ENCODE measurements at places on chromosomes 16 and 17.

DNA sequence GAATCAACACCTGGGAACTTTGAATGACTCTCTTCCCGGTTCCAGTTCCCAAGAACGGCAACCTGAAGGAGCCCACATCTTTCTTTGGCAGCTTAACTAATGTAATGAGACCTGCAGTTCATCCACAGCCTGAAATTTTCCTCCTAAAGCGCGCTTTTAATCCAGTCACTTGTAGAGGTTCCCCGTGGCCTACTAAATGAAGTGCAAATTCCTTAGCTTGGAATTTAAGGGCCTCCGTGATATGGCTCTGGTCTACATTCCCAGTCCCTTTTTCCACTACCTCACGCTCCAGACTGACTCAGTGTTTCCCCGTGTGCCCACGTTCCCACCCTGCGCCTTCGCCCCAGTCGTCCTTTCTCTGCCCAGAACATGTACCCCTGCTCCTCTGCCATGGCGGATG is 27.2 kb downstream of the FZD2 start:
- DNase-seq, result no peak

DNA sequence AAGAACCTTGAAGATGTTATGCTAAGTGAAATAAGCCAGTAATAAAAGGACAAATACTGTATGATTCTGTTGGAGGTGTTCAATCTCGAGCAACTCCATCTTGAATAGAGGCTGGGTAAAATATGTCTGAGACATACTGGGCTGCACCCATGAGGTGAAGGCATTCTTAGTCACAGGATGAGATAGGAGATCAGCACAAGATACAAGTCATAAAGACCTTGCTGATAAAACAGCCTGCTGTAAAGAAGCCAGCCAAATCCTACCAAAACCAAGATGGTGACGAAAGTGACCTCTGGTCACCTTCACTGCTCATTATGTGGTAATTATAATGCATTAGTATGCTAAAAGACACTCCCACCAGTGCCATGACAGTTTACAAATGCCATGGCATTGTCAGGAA is 98.1 kb downstream of the RGS9 start:
- no peak for DNase-seq

DNA sequence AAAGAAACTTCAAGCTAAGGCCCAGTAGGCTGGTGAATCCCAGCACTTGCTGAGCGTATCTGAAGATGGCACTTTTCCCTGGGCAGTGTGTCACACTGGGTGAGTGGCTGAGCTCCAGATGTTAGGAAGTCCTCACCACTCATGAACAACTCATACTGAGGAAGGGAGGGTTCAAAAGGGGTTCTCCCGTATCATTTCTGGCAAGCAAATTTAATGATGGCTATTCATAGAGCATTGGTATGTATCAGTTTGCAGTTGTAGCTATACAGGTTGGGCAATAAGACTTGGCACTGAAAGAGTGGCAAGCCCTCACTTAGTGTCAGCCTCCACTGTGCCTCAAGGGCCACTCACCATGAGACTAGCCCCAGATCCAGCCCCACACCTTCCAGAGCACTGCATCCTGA is 10.7 kb downstream of the GFOD2 start:
- DNase-seq, result no peak

DNA sequence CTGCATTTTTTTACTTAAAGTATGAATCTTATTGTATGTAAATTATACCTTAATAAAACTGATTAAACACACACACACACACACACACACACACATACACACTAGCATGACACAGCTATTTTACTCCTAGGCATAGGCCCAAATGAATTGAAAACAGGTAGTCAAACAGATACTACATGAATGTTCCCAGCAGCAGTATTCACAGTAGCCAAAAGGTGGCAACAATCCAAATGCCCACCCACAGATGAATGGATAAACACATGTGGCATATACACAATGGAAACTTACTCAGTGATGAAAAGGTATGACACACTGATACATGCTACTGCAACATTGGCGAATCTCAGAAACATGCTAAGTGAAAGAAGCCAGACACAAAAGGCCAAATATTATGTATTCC is 223.5 kb downstream of the CYB561 start:
- DNase-seq, result no peak

DNA sequence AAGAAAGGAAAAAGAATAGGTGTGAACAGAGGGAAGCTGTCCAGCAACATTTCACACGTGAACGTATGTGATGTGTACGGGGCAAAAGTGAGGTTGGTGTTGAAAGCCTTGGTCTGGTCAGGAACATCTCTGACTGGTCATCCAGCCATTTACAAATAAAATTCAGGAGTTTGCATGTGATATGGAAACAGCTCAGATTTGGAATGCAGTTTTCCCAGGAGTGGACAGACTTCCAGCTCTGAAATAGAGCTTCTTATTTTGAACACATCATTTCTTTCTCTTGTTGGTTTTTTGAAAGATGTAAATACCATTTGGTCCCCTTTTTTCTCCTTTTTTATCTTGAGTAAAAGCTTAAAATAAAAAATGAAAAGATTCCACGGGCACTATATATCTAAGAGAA is 566.2 kb upstream of the ZFHX3 start:
- DNase-seq, result no peak

DNA sequence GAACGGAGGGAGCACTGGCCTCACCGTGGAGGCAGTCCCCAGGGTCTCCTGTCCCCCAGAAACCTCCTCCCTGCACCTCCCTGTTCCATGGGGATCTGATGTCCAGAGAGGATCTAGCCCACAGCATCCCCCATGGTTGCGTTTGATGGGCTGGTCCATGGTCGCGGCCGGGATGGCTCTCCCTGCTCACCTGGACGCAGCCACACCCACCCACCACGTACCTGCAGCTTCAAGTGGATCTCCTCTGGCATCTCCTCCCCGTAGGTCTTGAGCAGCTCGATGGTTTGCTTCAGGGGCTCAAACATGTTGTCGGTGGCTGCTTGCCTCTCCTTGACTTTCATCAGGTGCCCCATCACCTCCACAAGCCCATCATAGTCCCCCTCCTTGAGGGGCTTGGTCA is 47.9 kb downstream of the DNAH17 start:
- no peak for DNase-seq

GRCh38 chr16:25841761-25842160 is 150.0 kb downstream of the HS3ST4 start:
- no peak for DNase-seq

- no peak for DNase-seq
Measured at GRCh38 chr17:48722201-48722907, at the start of gene PRAC1. TSS of gene PRAC1 (minus strand) at chr17:48722518. CDS start at chr17:48722392, 126 bp downstream.

- no peak for DNase-seq
Measured at GRCh38 chr16:19520861-19521331, 1.0 kb downstream of the GDE1 start.

DNA sequence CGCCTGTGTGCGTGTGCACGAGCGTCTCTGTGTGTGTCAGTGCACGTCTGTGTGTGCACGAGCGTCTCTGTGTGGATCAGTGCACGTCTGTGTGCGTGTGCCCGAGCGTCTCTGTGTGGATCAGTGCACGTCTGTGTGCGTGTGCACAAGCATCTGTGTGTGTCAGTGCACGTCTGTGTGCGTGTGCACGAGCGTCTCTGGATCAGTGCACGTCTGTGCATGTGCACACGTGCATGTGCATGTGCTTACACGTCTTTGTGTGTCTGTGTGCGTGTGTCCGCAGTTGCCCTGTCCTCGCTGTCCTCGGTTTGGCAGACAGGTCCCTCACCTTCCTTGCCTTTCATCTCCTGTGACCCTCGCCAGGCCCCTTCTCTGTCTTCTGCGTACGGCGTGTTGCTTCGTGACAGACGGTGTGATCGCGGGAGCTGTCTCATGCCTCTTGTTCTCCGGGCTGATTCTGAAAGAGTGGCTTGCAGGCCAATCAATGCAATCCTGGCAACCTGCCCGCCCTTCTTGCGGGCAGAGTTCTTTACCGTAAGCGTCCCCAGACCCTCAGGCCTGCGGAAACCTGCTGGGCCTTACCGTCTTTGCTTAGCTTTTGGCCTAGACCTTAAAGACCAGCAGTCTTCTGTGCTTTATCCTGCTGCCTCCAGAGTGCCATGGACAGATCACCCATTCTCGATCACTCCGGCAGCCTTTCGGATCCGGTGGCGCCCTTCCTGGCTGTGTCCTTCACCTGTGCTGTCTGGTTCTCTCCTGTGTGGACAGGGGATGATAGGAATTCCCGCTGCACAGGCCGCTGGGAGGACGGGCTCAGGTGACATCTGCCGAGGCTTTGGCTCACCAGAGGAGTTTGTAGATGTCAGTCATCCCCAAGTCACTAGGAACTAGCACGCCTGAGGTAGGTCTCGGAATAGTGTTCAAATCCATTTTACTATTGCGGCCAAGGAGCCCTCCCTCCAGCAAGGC is 18.5 kb downstream of the MLYCD start:
- no peak for DNase-seq

GRCh38 chr17:72745241-72745640 is 347.2 kb downstream of the SLC39A11 start:
- DNase-seq, result no peak

DNA sequence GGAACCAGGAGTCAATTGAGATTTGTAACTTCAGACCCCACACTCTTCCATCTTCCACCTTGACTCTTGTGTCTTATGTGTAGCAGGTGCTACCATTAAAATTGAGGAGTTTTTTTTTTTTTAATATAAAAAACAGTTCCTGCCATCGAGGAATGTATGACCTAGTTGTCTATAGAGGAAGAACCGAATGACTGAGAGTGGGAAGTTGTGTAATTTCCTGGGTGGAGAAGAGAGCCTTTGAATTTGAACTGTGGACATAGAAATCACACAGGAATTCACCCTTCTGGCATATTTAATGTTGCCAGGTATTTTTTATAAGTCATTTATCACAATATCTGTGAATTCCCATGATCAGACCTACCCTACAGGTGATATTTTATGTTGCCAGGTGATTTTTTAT is 22.0 kb downstream of the SP2 start:
- DNase-seq, result no peak

DNA sequence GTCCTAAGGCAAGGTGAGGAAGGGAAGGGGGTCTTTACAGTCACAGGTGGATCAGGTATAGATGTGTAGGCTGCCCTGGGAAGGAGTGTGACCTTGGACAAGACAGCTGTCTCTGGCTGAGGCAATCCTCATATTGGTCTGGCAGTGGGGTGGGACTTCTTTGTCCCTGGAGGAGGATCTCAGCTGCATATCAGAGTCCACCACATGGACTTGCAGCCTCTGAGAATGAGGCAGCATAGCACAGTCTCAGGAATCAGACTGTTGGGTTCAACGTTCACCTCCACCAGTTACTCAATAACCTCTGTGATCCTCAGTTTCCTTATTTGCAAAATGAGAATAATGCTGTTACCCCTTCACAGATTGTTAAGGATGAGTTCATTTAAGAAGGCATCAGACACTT is 33.4 kb downstream of the ACSM2A start:
- no peak for DNase-seq

- no peak for DNase-seq
Measured at GRCh38 chr17:79255926-79256585, 181.4 kb downstream of the ENGASE start.

- peak; percentile 20 for DNase-seq
Measured at GRCh38 chr17:68057531-68057952, 22.0 kb downstream of the KPNA2 start.

DNA sequence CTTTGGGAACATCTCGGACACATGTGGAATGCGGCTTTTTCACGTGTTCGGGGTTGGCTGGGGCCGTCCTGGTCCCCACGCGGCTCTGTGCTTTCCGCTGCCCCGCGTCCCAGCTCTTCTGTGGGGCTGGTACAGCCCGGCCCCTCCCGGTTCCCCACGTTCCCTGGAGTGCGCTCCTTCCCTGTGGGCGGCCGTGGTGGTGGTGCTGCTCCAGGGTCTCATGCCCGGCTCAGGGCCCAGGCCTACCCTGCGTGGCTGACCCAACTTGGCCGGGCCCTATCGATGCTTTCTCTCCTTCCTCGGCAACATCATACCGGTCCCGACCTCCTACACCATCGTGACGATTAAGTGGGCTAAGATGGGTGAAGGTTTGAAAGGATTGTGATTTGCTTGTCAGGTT is 3.3 kb downstream of the TELO2 start:
- no peak for DNase-seq

GRCh38 chr17:33292981-33293867 is at the start of gene ASIC2:
TSS of gene ASIC2 (minus strand) at chr17:33293295.
- DNase-seq, result no peak

Data from activated T-helper 1 cell treated with anti-CD3 and anti-CD28 coated beads, Interleukin-12 subunit alpha, Interleukin-12 subunit beta, Interleukin-2, Interleukin-4 antibody, amounts not matched to agents 30 ng/mL and 10 ng/mL and 1 ng/mL, durations not matched to agents 14 hours and 24 hours and 36 hours (primary cell).